ENCODE measurements at places on chromosomes 12 and 14.

DNA sequence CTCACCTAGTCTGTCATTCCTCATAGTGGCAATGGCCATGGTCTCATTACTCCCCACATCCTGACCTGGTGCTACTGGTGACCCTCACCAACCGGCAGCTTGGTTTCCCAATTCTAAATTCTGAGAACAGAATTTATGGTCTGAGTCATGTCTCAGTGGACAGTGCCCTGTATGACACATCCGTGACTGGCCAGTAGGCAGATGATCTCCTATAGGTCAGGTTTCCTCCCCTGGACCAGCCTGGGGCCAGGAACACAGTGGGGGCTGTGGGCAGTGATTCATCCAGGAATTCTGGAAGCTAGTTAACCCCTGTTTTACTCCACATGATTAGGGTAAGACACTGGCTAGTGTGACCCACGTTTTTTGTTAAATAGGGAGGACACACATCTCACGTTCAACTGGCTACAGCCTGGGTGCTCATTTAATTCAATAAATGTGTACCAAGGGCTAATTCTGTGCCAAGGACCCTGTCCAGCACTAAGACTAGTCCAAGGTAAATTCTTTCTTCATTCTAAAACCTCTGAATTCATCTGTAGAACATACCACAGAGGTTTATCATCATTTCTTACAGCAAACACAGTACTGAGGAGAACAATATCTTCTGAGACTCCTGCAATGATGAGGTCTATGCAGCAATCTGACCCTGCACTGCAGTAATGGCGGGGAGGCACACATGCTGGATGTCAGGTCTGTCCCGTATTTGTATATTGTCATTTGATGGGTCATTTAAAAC, 249.6 kb upstream of the TBX3 start:
- DNase-seq = no peak

DNA sequence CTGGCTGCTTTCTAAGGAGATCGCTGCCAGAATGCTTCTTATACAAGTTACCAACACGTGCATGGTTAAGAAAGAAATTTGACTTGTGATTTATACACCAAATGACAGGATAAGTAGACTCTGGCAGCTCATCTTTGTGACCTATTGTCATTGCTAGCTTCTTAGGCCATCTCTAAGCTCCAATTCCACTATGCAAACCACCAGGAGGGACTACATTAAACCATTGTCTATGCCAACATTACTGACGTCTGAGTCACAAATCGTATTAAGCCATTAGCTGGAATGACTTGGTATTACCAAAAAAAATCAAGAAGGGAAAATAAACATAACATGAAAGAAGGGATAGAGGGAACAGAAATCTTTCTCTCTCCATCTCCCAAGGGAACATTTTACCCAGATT, 15.8 kb upstream of the VPS33A start:
- no peak for DNase-seq

- DNase-seq = peak; percentile 50
These were observed 186.7 kb downstream of the EFCAB11 start for GRCh38 chr14:89767861-89768268.

DNA sequence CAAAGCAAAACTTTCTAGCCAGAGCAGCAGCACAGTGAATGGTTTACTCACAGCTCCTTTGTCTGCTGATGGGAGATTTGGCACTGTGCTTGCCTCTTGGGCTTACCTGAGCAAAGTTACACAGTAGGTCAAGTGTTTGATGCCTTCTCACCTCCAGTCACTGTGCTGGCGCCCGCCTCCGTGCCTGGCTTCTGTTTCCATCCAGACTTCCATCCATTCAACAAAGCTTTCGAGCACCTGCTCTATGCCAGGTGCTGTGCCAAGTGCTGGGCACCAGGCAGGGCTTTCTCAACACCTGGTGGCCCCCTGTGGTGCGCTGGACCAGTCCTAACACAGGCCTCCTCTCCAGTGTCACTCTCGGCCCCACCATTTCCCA, 199.2 kb upstream of the EEA1 start:
- no peak for DNase-seq

GRCh38 chr12:109558374-109559199, 14.7 kb downstream of the MMAB start:
- DNase-seq = no peak

GRCh38 chr14:95585953-95586620, 51.2 kb downstream of the GLRX5 start:
- DNase-seq = no peak

DNA sequence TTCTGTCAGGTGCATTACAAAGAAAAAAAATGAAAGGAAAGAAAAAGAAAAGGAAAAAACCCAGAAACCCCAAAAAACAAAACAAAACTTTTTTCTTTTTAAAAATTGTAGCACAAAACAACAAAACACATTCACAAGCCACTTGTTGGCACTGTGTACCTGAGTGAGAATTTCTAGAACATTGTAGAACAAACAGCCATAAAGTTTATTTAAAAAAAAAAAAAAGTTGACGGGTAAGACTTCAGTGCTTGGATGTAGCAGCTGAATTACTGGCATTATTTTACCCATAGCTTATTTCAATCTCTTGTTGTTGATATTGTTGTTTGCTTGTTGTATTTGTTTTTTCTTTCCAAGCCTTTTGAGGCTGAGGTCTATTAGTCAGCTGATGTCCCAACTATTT, 415.8 kb downstream of the SOX5 start:
- no peak for DNase-seq

- DNase-seq = no peak
These were observed 101.8 kb downstream of the UNC79 start for GRCh38 chr14:93532541-93532940.

- DNase-seq = no peak
These were observed 45.6 kb downstream of the C14orf132 start for GRCh38 chr14:96084796-96085195.

- DNase-seq = no peak
These were observed 94.4 kb downstream of the PRIMA1 start for GRCh38 chr14:93693914-93694313.

GRCh38 chr12:106380954-106381353, 23.4 kb downstream of the POLR3B start:
- no peak for DNase-seq

DNA sequence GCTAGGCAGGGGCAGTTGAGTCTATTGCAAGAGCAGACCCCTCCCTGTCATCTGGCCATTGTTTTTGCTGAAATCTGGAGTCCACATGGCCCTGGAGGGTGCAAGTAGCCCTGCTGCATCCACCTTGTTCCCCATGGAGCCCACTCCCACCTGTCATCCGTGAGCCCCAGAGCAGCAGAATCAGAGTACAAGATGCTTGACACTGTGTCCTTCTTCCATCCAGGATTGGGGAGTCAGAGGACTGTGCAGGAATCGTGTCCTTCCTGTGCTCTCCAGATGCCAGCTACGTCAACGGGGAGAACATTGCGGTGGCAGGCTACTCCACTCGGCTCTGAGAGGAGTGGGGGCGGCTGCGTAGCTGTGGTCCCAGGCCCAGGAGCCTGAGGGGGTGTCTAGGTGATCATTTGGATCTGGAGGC, 8.8 kb downstream of the DHRS2 start:
- DNase-seq = no peak

- DNase-seq = no peak
These were observed 9.7 kb downstream of the CLEC6A start for GRCh38 chr12:8465301-8465996.

DNA sequence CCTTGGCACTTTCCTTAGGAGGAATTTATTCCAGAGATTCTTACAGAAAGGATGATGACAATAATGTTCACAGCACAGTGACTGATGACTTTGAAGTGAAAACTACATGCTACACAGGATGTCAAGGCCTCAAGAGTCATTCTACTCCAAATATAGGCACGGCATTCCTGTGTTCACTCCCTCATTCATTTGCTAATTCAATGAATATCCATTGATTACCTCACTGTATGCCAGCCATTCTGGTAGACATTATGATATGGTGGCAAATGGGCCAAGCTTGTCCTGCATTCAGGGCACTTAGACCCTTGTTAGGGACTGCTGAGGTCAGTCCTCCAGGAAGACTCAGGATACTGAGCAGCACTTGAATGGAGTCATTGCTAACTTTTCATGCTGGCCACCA, 48.0 kb downstream of the FOXN4 start:
- no peak for DNase-seq

- no peak for DNase-seq
These were observed 39.0 kb upstream of the REP15 start for GRCh38 chr12:27657296-27657695.

- no peak for DNase-seq
These were observed 63.6 kb downstream of the HELB start for GRCh38 chr12:66365718-66366490.

DNA sequence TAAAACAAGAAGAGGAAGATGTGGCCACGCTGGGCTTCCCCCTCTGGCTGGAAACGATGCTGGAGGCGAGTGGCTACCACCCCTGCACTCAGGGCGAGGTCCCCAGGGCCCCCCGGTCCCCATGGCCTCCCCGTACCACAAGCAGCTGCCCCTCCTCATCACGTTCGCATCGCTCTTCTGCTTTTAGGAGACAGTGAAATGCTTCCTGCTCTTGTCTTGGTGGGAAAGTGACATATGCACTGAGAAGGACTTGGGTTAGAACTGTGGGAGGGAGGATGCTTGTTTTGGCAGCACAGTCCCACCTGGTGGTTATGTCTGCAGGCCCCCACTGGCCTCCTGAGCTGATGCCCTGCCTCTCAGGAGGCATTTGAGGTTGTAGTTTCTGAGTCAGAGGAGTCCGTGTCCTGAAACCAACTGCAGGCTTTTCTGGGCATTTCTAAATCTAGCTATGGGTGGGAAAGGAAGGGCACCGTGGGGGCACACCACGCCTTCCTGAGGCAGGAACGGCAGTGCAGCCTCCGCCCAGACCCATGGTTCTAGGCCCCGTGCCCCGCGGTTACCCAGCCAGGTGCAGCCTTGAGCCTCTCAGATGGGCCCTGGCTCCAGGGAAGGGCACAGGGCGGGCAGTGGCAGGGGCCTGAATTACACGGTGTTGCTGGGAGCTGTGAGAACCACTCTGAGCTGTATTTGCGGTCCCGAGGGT, 139.3 kb downstream of the ADGRD1 start:
- DNase-seq = peak; percentile 85

GRCh38 chr12:43095669-43096280, 456.2 kb downstream of the ADAMTS20 start:
- no peak for DNase-seq

GRCh38 chr14:30991408-30991807, 34.0 kb upstream of the AP4S1 start:
- DNase-seq = no peak

GRCh38 chr12:50615907-50616296, 111.1 kb downstream of the DIP2B start:
- DNase-seq = no peak

DNA sequence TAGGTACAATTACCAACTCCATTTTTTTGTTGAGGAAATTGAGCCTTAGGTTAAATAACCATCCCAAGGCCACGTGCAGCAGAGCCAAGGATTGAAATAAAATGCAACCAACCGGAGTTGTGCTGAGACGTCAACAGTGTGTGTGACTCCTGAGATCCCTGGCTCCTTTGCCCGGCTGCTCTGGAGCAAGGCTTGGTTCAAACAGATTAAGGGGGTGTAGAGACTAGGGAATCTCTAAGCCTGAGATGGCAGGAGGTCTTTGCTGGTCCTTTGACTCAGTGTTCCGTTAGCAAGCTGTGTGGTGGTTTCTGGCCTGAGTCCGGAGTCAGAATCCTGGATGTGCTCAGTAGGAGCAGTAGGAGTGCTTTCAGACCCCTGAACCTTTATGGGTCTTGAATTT, 1.4 kb upstream of the SLC8A3 start:
- no peak for DNase-seq

- no peak for DNase-seq
These were observed 26.4 kb upstream of the SOS2 start for GRCh38 chr14:50257732-50258131.

DNA sequence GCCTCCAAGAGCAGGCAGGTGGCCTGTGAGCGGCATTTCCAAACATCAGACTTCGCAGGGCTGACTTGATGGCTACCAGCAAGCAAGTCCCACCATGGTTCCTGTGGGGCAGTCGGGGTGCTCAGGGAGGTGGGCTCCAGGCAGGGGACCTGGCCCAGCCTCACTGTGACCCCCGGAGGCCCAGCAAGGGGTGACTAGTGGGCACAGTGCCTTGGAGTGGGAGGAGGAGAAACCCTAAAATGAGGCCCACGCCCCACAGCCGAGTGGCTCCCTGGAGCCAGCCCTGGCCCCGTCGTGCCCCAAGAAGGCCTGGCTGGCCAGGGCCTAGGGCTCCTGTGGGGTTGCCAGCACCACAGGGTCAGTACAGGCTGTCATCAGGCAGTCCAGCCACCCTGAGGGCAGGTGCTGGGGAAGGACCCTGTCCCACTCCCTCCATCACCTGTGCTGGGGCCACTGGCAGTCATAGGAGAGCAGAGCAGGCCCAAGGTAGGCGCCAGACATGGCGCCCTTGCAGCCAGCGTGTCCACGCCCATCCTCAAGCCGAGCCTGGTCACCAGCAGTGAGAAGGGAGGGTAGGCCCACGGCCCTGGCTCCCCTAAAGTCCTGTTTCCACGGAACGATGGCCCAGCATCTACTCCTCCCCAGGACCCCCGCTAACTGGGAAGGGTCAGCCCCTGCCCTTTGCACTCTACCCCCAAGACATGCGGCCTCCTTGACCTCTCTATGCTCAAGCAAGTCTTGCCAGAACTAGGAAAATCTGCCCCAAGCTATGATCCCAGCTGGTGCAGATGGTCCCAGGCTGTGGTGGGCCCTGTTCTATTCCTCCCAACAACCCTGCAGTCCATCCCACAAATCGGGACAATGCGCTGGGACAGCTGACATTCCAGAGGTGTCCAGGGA, 144.2 kb upstream of the C14orf180 start:
- peak; percentile 22 for DNase-seq

DNA sequence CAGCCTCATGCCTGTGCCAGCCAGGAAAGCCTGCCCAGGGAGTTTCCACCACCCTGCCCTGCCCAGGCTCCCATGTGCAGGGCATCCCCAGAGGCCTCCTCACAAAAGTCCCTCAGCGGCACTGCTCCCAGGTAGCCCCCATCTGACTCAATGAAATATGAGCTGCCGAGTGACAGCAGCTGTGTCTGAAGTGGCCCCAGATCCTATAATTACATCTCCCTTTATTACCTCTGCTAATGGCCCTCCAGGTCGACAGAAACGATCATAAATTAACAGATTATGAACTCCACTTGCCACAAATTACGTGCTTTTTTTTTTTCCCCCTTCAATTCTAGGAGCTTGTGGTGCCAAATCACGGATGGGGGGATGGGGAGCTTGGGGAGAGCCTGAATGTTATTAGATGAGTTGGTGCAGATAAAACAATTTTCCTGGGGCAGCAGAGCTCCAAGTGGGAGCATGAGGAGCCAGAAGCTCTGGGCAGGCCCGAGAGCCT, 110.4 kb downstream of the ESRRB start:
- DNase-seq = no peak

GRCh38 chr12:105640761-105641160, 310.3 kb downstream of the C12orf75 start:
- no peak for DNase-seq

GRCh38 chr14:49766839-49767238, 1.1 kb upstream of the KLHDC2 start:
- peak; percentile 10 for DNase-seq

All from GM13977 (cell line).